ENCODE measurements at places on chromosomes 6 and 20.

DNA sequence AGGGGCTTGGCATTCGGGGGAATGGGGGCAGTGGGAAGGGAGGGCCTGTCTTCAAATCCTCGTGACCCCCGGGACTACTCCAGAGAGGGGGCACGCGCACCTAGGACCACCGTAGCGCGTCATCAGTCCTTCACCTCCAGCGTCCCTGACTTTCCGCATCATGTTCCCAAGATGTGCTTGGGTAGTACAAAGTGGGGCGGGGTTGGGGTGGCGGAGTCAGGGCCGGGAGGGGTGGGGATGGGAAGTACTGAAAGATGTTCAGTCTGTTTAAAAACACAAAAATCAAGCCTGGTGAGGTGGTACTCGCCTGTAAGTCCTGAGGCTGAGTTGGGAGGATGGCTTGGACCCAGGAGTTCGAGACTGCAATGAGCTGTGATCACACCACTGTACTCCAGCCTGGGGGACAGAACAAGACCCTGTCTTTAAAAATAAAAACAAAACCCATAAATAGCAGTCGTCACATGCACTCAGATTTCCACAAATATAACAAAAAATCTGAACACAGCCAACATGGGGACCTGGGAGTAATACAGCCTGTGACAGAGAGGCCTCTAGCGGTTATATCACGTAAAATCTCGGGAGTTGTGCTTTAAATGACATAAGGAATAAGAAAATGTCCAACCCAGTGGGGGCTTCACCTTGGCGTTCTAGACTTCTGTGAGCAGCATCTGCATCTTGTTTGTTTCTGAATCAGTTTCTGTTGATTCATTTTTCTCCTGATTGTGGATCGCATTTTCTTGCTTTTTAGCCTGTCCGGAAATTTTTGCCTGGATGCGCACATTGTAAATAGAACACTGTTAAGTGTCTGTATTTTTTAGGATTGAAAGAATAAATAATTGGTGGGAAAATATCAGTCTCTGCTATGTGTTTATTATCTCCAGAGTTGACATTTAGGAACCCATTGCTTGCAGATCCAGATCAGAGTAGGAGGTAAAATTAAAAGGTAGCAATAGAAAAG, 698 bp upstream of the LRP11 start:
- peak; percentile 74 for DNase-seq

GRCh38 chr20:63210011-63210605, 5.8 kb downstream of the YTHDF1 start:
- no peak for DNase-seq

GRCh38 chr20:23125625-23126191, 39.6 kb upstream of the CD93 start:
- DNase-seq, result peak; percentile 69

- DNase-seq, result no peak
Observed at GRCh38 chr20:34369265-34369664, 6.2 kb downstream of the ITCH start.

DNA sequence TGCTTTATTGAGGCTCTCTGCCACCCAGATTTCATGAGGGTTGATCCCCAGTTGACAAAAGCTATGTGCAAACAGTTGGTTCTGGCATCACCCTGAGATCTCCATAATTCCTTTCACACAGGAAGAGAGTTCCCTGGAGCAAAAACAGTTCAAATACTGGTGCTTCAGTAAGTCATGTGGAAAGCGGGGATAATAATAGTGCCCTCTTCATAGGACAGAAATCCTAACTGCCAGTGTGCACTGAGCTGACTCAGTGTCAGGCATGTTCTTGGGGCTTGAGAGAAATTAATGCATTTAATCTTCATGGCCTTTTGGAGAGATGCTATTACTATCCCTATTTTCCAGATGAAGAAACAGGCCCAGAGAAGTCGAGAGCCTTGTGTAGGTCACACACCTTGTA, 7.9 kb upstream of the SLC52A3 start:
- DNase-seq, result no peak

Data from fibroblast of skin of right biceps (primary cell).